ENCODE measurements at places on chromosomes 5 and 9.

DNA sequence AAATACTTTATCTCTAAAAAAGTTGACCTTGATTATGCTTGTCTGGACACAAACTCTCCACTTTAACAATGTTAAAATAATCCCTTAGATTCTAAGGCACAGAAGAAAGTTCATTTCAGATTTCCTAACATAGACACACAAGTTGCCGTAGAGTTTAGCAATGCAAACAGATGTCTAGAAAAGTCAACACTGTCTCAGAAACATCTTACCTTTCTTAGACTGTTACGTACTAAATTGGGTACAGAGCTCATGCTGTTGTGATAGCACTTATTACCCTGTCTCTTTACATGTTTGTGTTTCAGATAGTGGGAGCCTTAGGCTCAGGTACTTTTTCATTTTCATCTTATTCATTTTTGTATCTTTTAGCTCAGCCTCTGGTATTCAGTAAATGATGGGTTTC, 52.0 kb downstream of the C5 start:
- no peak for DNase-seq

DNA sequence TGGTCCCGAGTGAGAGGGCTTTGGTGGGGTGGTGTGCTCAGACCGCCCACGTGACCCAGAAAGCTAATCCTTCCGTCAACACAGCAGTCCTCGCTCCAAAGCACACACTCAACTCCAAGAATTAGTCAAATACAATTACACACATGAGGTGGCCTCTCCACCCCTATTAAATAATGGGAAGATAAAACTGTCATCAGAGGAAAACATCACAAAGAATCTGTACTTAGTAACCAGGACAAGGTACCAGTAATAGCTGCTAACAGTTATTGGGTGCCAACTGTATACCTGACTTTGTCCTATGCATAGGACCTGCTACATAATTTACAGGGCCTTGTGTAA, 222.8 kb downstream of the HSPA4 start:
- no peak for DNase-seq

- DNase-seq = no peak
These were observed 264.5 kb upstream of the PRR16 start for GRCh38 chr5:120199559-120199958.

DNA sequence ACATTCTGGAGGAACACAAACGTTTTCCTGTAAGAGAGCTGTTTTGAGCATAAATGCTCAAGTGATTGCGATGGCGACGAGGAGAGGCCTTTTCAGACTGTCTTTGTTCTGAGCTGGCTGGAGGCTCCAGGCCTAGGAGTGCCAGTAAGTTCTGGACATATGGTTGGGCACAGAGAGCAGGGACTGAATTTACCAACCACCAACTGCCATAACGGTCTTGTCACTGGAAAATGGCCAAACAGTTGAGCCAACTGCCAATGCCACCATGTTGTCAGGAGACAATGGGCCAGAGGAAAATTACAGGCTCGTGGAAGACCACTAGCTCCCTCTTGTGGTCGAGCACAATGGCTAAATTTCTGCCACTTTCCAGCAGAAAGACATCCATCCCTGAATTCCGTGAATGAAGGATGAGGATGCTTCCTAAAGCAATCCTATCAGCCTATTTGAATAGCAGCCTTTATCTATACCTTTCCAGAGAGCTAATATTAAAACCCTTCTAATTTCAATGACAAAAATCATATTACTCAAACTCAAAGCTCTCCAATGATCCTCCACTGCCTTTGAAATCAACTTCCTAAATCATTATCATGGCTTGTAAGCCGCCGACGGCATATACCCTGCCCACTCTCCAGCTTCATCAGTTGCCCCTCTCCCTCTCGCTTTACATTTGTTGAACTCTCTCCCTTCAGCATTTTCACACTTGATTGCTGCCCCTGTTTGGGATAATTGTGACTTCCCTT, 66.9 kb upstream of the GLIS3 start:
- DNase-seq = no peak

GRCh38 chr9:93711002-93711401, 134.6 kb downstream of the PHF2 start:
- no peak for DNase-seq

- DNase-seq = no peak
These were observed 4.0 kb downstream of the TRAF1 start for GRCh38 chr9:120922404-120923195.

DNA sequence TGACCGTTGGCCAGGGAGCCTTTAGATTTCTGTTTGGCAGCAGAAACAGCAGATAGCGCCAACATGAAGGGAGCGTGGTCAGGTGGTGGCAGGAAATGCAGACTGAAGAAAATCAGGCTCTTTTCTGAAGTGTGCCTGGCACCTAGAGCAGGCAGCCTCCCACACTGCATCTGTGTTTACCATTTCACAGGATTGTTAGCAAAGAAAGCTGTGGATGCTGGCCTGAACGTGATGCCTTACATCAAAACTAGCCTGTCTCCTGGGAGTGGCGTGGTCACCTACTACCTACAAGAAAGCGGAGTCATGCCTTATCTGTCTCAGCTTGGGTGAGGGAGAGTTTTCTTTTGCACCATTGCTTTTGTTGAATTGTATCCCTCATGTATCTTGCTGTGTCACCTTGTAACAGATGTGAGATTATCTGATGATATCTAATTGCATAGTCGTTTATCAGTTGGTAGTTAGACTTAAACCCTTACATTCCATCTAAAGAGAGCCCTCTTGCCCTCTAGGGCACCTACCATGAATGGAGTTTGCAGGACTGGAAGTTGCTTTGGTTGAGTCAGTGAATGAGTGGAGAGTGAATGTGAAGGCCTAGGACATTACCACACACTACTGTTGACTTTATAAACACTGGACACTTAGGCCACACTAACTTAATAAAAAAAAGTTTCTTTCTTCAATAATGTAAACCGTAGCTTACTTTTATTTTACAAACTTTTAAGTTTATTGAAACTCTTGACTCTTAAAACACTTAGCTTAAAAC, 42.8 kb downstream of the ACO1 start:
- no peak for DNase-seq

DNA sequence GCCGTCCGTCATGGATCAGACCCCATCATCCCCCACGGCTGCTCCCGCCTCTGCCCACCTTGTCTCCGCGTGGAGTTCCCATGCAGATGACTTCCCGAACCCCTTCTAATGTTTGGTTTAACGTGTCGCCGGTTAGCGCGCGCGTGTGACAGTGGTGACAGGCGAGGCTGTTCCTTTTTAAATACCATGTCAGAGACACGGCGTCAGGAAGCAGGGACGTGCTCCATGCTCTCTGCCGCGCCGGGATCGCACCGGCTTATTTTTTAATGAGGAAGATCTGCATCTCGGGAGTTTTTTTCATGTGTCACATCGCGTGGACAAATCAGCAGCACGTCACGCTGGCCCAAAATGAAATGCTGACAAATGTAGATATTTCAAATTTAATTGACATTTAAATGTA, 35.9 kb downstream of the CRB2 start:
- DNase-seq = no peak

GRCh38 chr5:39934830-39935229, 510.1 kb upstream of the DAB2 start:
- no peak for DNase-seq

DNA sequence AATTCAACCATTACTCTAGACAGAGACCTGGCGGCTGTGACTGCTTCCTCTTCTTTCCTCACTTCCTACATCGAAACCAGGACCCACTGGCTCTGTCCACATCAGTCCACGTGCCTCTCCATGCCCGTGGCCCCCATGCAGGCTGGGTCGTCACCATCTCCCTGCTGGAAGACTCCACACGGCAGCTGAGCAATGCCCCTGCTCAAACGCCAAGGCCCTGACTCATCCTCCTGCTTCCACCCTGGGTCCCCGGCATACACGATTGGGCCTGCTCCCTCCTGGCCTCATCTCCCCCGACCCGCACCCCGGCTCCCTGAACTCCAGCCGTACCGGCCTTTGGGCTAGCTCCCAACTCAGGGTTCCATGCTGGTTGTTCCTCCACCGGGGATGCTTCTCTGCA, 67.2 kb upstream of the IER5L start:
- DNase-seq = no peak

GRCh38 chr9:124272979-124273378, 15.2 kb downstream of the NEK6 start:
- no peak for DNase-seq

DNA sequence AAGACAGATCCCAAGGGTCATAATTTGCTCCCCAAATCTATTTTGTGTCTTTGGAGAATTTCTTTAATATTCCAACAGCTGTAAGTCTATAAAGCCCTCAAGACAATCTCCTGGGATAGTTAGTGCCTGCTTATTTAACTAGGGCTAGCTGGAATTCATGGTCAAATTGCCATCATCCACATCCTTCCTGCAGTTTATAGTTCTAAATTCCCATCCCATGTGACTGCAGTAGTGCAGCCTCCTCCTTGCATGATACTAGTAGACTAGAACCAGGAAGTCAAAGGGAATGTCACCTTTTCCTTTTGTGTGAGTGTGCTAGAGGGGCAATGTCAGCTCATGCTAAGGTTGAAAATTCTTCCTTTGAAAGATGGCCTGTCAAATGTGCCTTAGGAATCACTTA, 214.8 kb upstream of the PIK3R1 start:
- DNase-seq = no peak

DNA sequence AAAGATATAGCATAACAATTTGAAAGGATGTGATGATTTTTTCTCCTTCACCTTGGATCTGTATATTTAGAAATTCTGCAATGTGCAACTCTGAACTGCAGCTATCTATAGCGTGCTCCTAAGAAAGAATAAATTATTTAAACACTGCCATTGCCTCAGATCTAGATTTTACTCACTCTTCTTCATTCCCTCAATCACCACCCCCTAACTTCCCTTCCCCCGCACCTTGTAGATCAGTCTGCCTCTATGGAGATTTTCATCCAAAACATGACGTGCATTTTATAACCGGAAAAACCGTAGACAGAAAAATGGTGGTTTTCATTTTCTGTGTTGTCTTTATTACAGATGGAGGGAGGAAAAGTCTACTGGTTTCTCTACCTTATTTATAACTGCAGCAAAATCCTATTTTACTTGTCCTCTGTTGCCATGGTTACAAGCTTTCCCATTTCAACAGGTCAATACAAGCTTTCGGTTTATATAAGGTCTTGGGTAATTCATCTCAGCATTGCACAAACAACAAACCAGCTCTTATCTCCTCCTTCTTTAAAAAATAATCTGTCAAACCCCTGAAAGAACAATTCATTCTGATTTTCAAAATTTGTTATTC, 480.0 kb downstream of the TAF11L14 start:
- no peak for DNase-seq

DNA sequence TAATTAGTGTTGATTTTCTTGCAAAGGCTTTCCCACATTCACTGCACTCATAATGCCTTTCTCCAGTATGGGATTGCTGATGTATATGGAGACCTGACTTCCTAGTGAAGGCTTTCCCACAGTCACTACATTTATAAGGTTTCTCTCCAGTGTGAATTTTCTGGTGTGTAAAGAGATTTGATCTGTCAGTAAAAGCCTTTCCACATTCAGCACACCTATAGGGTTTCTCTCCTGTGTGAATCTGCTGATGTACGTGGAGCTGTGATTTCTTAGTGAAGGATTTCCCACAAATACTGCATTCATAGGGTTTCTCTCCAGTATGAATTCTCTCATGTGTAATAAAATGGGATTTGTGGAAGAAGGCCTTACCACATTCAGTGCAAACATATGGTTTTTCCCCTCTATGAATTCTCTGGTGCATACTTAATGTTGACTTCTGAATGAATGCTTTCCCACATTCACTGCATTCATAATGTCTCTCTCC, 31.1 kb downstream of the ZNF484 start:
- DNase-seq = no peak

GRCh38 chr5:71703941-71704340, 15.1 kb upstream of the CARTPT start:
- DNase-seq = no peak
